ENCODE measurements at places on chromosomes 6 and 20.

- DNase-seq: no peak
Observed at GRCh38 chr20:53495398-53496092, 98.1 kb downstream of the ZNF217 start.

GRCh38 chr6:7311917-7312615 is 933 bp downstream of the SSR1 start:
- DNase-seq: no peak

- DNase-seq: no peak
Observed at GRCh38 chr6:20564777-20565176, 30.5 kb downstream of the CDKAL1 start.

DNA sequence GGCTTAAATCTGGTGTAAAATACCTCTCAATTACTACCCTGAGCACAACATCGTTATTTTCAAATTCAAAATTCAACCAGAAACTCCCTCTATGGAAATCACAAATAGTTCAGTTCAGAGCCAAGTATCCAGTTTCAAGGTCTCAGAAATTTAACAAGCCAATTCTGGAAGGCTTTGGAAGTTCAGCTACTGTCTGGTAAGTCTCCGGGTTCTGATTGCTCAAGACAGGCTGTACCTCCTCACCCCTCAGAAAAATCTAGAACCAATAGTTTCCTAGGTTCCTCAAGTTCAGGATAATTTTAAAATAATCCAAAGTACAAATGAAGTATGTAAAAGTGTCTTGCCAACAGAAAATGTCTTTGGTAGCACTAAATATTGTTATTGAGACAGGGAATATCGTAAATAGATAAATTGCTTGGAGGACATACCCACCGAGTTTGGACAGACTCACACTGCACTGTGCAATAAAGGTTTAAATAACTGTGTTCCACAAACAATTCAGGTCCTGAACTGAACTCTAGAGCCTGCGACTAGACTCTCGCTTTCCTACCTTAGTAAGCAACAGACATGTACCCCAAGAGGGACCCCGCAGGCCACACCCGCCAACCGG is 729 bp downstream of the ATG5 start:
- DNase-seq: no peak

- no peak for DNase-seq
Observed at GRCh38 chr6:103042336-103042735, 1648.8 kb downstream of the GRIK2 start.

Data from uterus (tissue), 4 donors.